ENCODE measurements at places on chromosomes 5 and 9.

DNA sequence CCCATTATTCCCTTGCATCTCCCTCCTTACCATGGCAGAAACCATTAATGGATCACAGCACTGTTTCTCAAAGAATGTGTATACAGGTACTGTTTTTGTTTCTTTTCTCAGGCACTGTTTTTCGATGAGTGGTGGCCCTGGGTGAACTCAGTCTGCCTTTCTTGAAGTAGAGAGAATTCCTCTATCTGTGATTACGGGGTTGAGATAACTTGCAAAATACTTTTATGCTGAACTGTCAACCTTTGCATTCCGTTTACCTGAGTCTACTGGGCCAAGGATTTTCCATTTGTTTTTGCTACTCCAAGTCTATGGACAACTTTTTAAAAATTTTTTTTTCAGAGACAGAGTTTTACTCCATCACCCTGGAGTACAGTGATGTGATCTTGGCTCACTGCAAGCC, 82.7 kb upstream of the CLINT1 start:
- DNase-seq: no peak

DNA sequence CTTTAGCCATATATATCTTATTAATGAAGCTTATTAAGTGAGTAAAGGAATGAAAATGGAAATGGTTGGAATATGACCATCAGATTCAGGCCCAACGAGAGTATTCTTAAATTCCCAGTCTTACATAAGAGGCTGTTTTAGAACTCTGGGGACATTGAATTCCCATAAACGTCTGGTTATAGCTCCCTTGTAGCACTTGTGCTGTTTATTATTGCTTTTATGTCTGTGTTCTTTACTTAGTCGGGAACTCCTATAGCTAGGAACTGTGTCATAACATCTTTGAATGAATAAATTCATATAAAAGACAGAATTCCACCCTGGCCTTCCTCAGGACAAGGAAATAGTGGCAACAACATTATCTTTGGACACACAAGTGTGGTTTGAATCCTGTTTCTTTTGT, 58.4 kb downstream of the SH3GL2 start:
- DNase-seq: no peak

GRCh38 chr9:111914749-111915424, 18.3 kb downstream of the UGCG start:
- DNase-seq: no peak

DNA sequence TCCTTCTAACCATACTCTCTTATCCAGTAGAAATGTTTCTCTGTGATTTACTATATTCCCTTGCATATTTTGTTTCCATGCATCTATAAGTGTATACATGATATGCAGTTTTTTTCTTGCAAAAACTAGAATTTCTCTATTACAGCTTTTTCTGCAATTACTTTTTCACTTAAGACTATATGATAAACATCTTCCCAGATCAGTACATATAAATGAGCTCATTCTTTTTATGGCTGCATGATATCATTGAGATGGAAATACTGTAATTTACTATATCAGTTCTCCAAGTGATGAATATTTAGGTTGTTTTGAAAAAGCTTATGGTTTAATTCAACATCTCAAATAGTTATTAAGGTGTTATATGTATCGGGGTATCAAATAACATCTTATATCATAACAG, 18.1 kb upstream of the ZNF608 start:
- no peak for DNase-seq

DNA sequence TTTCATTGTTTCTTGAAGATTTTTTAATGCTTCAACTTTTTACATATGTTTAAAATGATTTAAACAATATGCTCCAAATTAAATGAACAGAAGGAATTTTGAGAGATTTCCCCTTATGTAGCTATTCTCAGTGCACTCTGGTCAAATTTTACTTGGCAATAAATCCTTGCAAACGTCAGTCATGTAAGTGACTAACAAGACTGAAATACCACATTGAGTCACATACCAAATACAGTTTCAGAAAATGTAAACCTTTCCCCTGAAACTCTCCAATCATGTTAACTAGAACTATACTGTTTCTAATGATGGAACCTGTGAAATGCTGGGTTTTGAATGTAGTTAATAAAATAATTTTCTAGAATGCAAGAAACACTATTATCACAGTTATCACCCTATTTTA, 29.6 kb downstream of the SAR1B start:
- DNase-seq: no peak

GRCh38 chr9:126217797-126218196, 108.8 kb upstream of the MVB12B start:
- DNase-seq: no peak

GRCh38 chr9:123175854-123176629, 92.3 kb downstream of the STRBP start:
- DNase-seq: no peak

- no peak for DNase-seq
Measured at GRCh38 chr5:139137697-139138096, 60.5 kb downstream of the SIL1 start.

GRCh38 chr5:68229416-68229815, 13.9 kb downstream of the PIK3R1 start:
- no peak for DNase-seq

DNA sequence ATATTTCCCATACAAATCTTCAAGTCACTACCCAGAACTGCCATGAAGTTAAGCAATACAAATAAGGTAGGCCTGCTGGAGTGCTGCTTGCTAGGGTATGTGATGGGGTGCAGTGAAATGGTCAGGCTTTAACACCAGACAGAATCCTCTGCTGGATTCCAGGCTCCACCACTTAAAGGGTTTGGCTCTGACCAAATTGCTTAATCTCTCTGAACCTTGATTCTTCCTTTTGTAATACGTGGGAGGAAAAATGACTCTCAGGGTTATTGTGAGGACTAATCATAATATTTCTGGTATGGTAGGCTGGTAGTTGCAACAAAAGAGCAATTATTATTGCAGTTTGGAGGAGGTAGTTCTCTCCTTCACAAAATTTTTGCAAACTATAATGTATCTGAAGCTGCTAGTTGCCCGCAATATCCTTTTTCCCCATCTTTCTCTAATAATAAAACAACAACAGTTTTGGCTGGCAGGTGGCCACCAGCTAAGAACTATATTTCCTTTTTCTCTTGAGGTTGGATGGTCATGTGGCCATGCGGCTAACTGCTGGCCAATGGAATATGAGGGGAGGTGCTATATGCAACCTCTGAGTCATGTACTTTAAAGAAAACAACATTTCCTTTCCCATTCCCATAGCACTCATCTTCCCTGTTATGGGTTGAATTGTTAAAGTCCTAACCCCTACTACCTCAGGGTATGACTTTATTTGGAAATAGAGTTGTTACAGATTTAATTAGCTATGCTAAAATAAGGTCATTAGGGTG, 44.1 kb downstream of the CCL28 start:
- DNase-seq: no peak

DNA sequence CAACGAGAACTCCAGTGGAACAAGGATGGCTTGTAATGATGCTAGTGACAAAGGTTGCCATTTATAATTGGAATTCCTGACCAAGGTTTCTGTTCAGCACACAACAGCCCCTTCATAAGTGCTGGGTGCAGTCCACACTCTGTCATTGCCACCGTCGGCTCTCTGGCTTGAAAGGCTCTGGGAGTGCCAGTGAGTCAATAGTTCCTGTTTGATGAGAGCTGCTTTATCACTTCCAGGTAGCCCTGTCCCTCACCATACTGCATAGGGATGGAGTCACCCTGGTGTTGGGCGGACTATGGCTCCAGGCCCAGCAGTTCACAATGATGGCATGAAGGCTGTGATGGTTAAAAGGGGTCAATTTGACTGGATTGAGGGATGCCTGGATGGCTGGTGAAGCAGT, 34.6 kb upstream of the SEMA4D start:
- no peak for DNase-seq

DNA sequence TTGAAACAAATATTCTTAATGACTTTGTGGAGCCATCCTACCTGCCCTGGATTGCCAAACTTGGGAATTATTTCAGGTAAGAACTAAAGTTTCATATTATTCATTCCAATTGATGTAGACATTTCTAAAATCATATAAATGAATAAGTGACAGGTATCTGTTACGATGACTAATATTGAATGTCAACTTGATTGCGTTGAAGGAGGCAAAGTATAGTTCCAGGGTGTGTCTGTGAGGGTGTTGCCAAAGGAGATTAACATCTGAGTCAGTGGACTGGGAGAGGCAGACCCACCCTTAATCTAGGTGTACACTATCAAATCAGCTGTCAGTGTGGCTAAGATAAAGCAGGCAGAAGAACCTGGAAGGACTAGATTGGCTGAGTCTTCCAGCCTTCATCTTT, 1688.4 kb upstream of the CDH9 start:
- DNase-seq: no peak

Data from smooth muscle cell of the brain vasculature (primary cell).